ENCODE measurements at places on chromosomes 13 and 19. TPM values are rescaled to one million over a fixed set of nuclear protein-coding genes. Genes with fewer than 3 reads are reported as not detected.

DNA sequence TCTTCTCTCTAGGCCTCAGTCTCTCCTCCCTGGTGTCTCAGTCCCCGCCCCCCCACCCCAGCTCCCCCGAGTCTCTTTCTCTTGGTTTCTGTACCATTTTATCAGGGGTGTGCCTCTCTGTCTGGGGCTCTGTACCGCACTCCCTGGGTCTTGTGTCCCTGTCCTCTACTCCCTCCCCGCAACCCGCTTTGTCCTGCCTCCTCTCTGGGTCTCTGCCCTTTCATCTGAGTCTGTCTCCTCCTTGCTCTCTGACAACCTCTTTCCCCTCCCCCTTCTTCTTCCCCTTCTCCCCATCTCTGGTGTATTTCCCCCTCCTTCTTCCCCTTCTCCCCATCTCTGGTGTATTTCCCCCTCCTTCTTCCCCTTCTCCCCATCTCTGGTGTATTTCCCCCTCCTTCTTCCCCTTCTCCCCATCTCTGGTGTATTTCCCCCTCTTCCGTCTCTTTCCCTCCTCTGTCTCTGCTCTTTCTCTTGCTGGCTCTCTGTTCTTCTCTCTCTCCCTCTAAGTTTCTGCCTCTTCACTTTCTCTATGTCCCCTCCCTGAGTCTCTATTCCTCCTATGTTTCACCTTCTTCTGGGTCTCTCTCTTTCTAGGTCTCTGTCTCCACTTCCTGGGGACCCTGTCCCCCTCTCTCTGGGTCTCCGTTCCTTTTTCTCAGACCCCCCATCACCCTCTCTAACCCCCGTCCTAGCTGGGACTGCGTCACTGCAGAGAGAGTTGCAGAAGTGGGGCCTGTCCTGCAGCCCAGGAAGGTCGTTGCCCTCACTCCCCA lies 2.2 kb upstream of the KCNC3 start:
- no peak for DNase-seq

GRCh38 chr13:111202156-111202621 lies 87.1 kb downstream of the ARHGEF7 start:
- no peak for DNase-seq

DNA sequence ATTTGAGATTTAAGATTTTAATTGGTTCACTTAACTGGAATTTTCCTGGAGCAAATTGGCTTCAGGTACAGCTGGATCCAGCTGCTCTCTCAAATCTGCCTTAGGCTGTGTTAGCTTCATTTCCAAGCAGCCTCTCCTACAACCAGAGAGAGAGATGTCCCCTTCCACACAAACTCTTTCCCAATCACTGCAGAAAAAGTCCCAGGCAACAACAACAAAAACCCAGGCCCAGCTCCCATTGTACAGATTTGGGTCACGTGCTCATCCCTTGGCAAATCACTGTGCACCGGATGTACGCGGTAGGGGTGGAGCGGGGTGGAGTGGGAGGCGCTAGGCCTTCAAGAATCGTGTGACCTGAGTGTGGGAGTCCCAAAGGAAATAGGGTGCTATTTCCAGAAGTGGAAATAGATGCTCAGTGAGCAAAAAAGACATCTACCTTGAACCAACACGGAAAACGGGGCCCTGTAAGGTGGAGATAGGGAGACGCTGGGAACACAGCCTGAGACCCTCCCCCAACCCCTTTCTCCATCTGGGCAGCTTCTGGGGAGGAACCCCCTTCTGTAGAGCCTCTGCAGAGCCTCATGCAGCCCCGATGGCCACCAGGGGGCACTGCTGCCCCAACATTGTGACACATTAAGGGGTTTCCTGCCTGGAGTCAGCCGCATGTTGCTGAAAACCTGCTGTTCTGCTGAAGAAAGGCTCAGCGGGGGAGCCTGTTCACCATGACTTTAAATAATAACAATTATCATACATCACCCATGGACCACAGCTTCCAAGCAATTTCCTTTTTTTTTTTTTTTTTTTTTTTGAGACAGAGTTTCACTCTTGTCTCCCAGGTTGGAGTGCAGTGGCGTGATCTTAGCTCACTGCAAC lies 25.4 kb downstream of the HPN start:
- peak; percentile 91 for DNase-seq

- DNase-seq = no peak
These were observed 59.0 kb downstream of the NUFIP1 start for GRCh38 chr13:44930280-44930679.

Gene IGSF23
- total RNA-seq = not detected

All from mucosa of descending colon (tissue), 3 donors.